ENCODE measurements at places on chromosomes 16 and 17.
A peak's percentile ranks its signal among the peaks of the same experiment; 100 is the strongest.

- no peak for DNase-seq
These were observed 93.6 kb upstream of the DYNLRB2 start for GRCh38 chr16:80447241-80447640.

DNA sequence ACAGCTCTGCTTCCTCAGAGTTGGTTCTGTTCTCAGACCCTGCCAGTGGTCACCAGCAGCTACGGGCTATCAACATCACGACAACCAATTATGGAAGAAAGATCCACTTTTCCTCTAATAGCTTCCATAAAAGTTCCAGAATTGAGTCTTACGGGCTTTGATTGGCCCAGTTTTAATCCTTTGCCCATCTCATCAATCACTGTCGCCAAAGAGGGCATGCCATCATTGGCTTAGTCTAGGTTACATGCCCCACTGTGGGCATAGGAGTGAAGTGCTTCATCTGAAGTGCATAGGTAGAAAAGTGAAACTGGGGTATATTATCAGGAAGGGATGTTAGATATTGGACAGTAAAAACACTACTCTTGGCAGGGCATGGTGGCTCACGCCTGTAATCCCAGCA lies 76.6 kb upstream of the DHX40 start:
- no peak for DNase-seq

DNA sequence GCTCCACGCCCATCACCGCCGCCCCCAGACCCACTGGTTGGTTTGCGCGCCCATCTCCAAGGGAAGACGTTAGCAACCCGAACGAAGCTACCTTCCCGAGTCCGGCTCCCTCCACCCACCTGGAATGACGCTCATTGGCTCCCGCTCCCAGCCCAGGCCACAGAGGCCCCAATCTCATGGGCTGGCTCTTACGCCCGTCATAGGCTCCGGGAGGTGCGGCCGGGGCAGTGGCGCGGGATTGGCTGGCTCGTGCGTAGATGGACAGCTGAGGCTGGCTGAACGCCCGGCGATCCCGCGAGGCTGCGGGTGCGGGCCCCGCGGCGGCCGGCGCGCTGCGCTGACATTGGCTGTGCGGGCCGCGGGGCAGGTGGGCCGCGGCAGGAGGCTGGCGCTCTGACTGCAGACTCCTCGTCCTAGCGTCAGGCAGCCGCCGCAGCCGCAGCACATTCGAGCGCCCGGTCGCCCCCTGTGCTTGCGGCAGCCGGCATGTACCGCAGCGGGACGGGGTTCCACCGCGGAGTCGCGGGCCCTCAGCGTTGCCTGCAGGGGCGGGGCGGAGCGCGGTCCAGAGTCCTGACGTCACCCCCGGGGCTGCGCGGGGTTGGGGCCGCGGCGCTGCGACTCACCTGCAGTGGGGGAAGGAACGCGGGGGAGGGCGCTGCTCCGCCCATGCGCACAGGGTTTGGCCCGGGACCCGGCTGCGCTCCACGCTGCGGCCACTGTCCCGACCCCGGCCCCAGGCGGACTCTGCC lies 453 bp upstream of the MYH10 start:
- DNase-seq: peak; percentile 97

- no peak for DNase-seq
These were observed 13.3 kb upstream of the YWHAE start for GRCh38 chr17:1413281-1413791.

DNA sequence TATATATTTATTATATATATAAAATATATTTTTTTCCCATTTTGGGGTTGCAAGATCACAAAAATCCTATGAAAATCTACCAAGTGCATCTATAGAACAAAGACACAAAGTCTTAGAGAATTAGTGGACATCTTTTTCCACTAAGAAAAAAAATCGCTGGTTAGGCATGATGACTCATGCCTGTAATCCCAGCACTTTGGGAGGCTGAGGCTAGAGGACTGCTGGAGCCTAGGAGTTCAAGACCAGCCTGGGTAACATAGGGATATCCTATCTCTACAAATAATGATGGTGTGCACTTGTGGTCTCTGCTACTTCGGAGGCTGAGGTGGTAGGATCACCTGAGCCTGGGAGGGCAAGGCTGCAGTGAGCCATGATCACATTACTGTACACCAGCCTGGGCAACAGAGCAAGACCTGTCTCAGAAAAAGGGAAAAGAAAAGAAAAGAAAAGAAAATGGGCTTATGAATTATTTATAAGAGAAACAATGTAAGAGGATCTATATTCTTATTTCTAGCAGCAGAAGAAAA lies 185.1 kb upstream of the PSMD7 start:
- DNase-seq: no peak

DNA sequence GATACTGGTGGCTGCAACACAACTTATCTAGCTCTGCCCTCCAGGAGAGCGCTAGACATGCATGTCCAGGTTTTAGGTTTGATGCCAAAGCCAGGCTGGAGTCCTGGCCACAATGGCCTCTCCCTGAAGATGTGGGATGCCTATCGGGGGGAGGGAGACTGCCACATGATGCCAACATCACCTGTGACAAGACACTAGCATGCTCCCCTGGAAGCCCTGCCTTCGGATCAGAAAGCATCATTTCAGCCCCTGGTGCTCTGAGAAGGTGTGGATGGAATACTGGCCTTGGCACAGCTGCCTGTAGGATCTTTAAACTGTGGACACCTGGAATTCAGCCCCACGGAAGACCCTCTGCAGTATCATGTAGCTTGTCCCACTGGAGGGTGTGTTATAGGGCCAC lies 93.5 kb downstream of the SHISA6 start:
- DNase-seq: no peak

- DNase-seq: peak; percentile 69
These were observed 71.5 kb downstream of the SEC14L1 start for GRCh38 chr17:77212081-77212832.

DNA sequence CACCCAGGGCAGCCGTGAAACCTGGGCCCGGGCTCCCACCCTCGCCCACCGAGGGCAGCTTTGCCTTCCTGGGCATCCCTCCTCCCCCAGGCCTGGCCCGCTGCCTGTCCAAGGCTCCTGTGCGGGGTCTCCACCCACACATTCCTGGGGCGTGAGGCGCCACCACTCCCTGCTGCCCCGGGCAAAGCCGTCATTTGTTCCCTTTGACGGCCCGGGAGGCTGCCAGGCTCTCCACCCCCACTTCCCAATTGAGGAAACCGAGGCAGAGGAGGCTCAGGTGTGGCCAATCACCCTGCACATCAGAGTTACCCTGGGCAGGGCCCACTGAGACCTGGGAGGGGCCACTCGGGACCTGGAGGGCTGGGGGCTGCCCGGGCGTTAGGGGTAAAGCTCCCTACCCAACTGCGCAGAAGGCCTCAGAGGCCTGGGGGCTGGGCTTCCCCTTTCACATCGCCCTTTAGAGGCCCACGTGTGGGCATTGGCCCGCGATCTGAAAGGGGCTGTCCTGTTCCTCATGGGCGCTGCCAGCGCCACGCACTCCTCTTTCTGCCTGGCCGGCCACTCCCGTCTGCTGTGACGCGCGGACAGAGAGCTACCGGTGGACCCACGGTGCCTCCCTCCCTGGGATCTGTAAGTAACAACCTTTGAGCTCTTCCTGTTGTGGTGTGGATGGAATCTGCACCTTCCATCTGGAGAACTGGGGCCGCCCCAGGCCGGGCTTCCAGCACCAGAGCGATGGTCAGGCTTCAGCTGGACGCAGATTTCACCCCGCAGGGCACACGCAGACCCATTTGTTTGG lies at the start of gene MSLN:
MSLN (plus strand) TSS at position 190 of the 799 bp plus-strand sequence. CDS start 1,947 bp downstream, outside the sequence.
- DNase-seq: no peak

GRCh38 chr17:73293480-73293911 lies 18.3 kb downstream of the CDC42EP4 start:
- peak; percentile 44 for DNase-seq

DNA sequence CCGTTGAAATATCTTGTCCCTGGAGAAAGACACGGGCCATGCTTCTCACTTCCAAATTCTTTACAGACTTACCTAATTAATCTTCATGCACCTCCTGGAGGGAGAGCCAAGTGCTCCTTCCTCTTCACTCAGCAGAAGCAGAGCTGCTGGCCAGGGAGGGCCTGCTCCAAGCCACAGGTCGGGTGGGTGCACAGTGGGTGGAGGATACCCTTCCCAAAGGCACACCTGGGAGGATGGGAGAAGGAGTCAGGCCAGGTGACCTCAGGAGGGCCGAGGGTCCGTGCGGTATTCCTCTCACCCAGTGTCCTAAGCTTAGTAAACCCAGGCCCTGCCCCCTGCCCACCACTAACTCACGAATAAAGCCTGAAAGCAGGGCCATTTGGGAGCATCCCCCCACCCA lies 171.3 kb upstream of the RPL38 start:
- DNase-seq: no peak

- DNase-seq: no peak
These were observed 3.2 kb upstream of the SAMD14 start for GRCh38 chr17:50133028-50133768.

GRCh38 chr17:36597866-36598777 lies 3.3 kb upstream of the MRM1 start:
- no peak for DNase-seq

GRCh38 chr17:47719411-47720152 lies 13.5 kb upstream of the TBX21 start:
- peak; percentile 83 for DNase-seq

- no peak for DNase-seq
These were observed 535 bp upstream of the AURKB start for GRCh38 chr17:8210761-8211458.

DNA sequence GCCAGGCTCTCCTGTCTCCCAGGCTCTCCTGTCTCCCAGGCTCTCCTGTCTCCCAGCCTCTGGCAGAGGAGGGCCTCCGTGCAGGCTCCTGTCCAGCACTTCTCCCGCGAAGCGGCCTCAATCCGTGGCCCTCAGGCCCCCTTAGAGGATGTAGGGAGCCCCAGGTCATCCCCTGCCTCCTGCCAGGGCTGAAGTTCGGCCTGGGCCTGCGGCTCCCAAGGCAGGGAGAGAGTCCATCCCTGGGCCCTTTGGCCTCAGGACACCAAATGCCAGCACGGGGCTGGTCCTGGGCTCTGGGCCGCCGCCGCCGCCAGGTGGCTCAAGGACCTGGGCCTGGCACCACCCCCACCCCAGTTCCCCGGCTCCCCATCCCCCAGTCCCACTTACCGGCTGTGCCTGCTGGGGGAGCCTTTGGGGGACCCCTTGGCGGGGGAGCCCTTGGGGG lies 370 bp downstream of the EVPL start:
- no peak for DNase-seq

DNA sequence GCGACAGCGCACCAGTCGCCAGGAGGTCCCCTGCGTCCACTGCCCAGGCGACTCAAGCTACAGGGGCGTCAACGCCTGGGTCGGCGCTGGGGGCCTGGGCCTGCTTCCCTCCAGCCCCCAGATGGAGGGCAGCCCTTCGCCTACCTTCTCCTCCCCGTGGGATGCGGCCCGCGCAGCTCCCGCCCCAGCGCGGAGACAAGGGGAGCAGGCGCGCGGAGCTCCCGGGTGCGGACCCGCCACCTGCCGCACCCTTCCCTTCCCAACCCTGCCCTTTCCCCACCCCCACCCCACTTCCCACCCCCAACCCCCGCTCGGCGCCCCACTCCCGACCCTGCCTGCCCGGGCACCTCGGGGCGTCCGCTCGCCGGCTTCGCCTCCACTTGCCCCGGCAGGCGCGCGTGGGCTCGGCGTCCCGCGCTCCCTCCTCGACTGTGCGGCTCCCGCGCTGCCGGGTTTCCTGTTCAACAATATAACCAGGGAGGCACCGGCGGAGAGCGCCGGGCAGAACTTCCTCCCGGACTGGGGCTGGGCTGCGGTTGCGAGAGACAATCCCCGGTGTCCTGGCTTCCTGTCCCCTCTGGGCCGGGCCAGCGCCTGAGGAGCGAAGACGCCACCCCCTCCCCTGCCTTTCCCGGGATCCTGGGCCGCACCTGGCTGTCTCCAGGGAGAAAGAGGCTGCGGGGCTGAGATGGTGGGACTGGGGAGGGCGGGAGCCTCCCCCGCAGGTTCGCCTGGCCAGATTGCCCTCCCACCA lies at the start of gene ARHGAP27:
ARHGAP27 (minus strand) TSS at position 466 of the 754 bp plus-strand sequence. CDS start 2,591 bp downstream, outside the sequence.
- peak; percentile 82 for DNase-seq

DNA sequence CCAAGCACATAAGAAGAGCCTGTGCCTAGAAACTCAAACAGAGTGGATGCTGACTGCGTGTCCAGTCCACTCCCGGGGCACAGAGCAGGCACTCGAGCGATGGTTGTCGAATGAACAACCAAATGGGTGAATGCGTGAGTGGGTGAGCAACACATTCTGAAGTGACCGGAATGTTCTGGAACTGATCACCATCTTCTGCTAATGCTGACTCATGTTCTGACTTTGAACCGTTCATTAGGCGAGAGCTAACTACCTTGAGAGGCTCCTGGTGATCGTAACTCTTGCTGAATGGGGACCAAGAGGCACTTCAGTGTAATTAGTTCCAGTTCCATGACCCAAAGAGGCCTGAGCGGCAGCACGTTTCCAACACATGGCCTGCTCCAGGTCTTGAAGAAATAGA lies 37.9 kb downstream of the IRF8 start:
- DNase-seq: peak; percentile 52

DNA sequence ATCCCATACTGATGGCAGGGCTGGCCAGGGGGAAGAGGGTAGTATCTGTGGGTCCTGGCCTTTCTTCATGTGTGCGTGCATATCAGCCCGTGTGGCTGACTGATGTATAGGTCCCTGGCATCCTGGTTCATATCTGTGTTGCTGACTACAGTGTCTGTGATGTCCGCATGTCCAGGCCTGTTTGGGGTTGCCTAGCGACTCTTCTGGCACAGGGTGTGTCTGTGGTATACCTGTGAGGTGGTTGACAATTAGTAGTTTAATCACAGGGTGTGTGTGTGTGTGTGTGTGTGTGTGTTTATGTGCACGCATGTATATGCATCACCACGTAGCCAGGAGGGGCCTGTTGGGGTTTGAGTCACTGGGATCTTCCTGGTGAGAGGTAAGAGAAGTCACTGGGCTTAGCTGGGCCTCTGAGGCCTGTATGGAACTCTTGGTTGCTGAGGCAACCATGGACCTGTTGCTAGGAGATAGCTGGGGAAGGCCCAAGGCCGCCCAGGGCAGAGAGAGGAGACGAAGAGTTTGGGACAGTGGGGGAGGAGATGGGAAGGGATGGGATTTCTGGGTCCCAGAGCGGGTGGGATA lies 603 bp upstream of the TMEM95 start:
- DNase-seq: no peak

DNA sequence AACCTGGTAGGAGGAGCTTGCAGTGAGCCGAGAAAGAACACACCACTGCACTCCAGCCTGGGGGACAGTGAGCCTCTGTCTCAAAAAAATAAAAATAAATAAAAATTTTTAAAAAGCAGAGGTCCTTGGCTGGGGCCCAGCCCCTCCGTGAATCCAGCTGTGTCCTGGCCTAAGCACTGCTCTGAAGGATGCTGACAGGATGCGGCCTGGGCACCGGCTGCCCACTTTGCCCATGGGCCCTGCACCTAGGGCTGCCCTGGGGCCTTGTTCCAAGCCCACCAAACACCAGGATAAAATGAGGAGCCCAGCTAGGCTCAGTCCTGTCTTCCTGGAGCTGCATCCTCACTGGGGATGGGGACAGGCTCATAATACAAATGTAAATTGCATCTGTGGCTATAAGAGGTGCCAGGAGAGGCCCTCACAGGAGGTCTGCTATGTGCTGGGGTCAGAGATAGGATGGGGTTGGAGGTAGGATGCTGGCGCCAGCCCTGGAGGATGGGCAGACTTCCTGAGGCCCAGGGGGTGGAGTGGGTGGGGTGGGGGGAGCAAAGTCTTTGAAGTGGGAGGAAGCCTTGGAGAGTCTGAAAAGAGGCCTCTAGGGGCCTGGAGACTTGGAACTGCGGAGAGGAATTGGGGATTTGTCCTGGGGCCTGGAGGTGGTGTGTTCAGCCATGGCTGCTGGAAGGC lies 6.2 kb downstream of the C16orf89 start:
- no peak for DNase-seq

- peak; percentile 69 for DNase-seq
These were observed 32.3 kb downstream of the RAP1GAP2 start for GRCh38 chr17:2828397-2829038.
